Sigmoid colon (tissue), 7 donors: ENCODE measurements at places on chromosomes 4 and X. TPM values are rescaled to one million over a fixed set of nuclear protein-coding genes. Genes with fewer than 3 reads are reported as not detected.

DNA sequence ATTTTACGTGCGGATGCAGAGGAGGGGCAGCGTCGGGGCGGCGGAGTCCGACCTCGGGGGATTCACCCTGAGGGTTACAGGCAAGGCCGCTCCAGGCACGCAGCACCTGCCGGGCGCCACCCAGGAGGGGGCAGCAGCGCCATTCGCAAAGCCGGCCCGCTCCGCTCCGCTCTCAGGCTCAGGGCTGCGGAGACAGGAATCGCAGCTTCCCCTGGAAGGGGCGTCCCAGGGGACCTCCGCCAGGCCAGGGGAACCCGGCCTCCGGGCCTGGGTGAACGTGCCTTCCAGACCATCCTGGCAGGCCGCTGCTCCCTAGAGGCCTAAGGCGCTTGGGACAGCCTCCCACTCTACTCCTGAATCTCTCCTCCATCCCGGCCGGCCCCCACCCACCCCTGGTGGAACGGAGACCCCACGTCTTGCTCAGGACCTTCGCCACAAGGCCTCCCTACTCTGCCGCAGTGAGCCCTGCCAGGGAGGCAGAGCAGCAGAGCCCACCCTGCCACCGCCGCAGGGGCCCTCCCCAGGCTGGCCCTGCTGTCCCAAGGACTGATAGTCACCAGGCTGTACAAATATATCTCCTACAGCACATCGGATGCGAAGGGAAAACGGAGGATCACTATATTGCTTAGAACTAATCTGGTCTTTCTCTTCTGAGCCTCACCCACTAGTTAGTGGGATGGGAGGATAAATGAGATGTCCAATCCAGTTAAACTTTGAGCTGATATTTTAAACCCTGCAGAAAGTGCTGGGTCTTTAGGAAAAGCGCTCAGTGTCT, 115.0 kb downstream of the SMIM20 start:
- H3K4me1 ChIP-seq, result peaks cover 28% of the 10 kb centered on the region
- no peak overlapping the region for H3K27ac ChIP-seq
- H3K27me3 ChIP-seq, result no peaks in the 10 kb centered on the region

DNA sequence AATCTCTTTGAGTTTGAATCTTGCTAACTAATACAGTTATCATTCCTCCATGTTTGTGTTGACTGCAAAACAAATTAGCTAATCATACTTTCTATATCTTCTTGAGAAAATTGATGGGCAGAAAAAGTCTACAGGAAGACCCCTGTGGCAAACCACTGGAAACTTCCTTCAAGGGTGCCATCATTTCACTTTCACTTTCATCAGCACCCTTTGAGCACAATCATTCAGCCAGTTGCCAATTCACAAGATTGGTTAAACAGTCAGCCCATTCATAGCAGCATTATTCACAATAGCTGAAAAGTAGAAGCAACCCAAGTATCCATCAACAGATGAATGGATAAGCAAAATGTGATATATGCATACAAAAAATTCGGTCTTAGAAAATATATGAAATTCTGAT, 101.5 kb downstream of the CCDC160 start:
- no peak overlapping the region for H3K4me3 ChIP-seq
- H3K4me1 ChIP-seq, result no peaks in the 10 kb centered on the region
- DNase-seq, result no peak
- H3K27ac ChIP-seq, result no peak overlapping the region

GRCh38 chr4:48813964-48814363, 16.9 kb upstream of the OCIAD1 start:
- no peak overlapping the region for H3K4me3 ChIP-seq
- H3K36me3 ChIP-seq, result no peaks in the 10 kb centered on the region
- H3K4me1 ChIP-seq, result no peaks in the 10 kb centered on the region
- no peak overlapping the region for H3K27ac ChIP-seq
- no peaks in the 10 kb centered on the region for H3K27me3 ChIP-seq
- no peak for DNase-seq

DNA sequence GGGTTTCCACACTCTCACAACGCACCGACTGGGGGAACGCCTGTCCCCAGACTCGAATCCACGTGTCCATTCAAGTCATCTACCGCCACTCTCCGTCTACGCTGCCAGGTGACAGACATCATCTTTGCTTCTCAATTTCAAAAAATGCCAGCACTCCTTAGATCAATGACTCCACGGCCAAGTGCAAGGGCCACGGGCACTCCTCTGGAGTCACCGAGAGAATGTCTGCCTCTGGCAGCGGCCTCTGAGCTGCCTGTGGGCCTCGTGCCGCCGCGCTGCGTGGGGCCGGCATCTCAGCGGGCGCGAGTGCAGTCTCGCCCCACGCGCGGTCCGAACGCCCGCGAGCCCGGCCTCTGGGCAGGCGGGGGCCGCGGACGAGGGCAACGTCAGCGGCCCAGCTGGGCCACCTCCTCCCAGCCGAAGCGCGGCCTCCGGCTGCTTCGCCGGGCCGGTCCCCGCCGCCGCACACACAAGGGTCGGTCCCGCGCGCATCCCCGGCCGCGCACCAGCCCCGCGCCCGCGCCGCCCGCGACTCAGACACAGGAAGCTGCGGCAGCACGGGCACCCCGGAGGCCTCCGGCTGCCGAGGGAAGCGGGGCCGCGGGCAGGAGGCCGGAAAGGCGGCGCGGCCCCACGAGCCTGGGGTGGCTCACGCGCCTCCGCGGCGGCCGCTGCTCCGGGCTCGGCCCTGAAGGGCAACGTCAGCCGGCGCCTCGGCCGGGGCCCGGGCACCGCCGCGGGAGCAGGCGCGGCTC, 450 bp downstream of the ACSL1 start:
- H3K27ac ChIP-seq, result peak overlapping the region; percentile 67
- H3K36me3 ChIP-seq, result no peaks in the 10 kb centered on the region
- no peak for DNase-seq
- no peaks in the 10 kb centered on the region for H3K27me3 ChIP-seq
- H3K4me3 ChIP-seq, result peak overlapping the region; percentile 56
- H3K4me1 ChIP-seq, result no peaks in the 10 kb centered on the region

DNA sequence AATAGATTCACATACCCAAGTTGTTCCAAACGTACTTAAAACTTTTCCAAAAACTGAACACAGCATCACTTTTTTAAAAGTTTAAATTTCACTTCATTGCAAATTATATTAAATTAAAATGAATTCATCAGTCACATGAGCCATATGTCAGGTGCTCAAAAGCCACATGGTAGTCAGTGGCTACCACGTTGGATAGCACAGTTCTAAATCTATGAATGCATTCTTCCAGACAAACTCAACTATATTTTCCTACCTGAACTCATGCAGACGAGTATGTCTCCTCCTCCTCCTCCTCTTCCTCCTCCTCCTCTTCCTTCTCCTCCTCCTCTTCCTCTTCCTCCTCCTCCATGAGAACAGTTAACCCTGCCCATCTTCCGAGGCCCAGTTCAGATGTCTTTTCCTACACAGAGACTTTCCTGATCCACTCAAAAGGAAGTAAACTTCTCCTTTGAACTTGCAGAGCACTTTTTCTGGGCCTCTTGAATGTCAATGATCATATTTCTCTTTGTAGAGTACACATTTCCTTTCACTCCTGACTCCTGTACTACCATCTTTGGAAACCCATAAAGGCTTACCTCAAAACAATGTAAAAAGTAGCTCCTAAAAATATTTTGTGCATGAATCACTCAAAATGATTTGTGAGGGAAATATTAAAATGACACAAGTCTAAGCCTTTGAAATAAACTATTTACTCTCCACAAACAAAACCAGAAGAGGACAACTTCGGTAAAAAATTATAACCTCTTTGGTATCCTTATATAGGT, 172.6 kb downstream of the AMELX start:
- H3K4me3 ChIP-seq, result no peak overlapping the region
- peaks cover 22% of the 10 kb centered on the region for H3K4me1 ChIP-seq
- DNase-seq, result no peak
- no peak overlapping the region for H3K27ac ChIP-seq

HNRNPH2 gene
- 56.5 TPM for polyA plus RNA-seq

SPATA4 gene
- polyA plus RNA-seq, result not detected

SOWAHD gene
- 3.6 TPM for polyA plus RNA-seq

ANK2 gene
- 1.4 TPM for polyA plus RNA-seq

FAM133A gene
- polyA plus RNA-seq, result not detected
